ENCODE measurements at places on chromosomes 5 and 9.

GRCh38 chr5:42912184-42912798 lies 100.6 kb upstream of the SELENOP start:
- peak; percentile 34 for DNase-seq

GRCh38 chr9:90642570-90643539 lies at the start of gene DIRAS2:
TSS of gene DIRAS2 (minus strand) at chr9:90642824. CDS start at chr9:90613827, 28,997 bp downstream.
- DNase-seq = no peak

GRCh38 chr5:171094356-171094755 lies 214.7 kb upstream of the TLX3 start:
- DNase-seq = no peak

DNA sequence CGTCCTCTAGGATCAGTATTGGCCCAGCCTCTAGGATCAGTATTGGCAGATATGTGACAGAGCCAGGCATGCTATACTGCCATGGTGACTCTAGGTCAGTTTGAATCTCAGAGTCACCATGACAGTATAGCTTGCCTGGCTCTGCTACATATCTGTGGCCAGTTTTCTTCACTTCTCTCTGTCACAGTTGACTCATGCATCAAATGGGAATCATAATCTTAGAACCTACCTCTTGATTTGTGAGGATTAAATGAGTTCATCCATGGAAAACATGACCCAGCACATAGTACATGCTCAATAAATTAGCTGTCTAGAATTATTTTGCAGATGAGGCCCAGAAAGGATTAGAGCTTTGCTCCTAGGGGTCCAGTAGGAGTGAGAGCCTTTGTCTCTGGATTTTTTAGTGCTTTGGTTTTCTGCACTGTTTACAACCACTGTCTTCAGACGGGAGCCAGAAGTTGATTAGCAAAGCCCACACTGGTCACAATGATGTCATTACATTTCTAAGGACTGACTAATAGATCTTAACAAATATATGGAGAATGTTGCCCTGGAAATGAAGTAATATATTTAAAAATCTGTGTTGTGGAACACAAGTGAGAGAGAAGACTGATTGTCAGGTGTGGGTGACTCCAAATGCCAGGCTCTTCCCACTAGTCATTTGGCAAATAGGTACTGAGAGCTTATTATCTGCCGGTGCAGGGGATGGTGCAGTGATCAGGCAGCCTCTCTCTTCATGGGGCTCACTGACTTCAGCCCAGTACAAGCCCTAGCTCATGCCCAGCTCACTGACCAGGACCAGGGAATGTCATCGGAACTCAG lies 76.0 kb downstream of the COL15A1 start:
- DNase-seq = no peak

DNA sequence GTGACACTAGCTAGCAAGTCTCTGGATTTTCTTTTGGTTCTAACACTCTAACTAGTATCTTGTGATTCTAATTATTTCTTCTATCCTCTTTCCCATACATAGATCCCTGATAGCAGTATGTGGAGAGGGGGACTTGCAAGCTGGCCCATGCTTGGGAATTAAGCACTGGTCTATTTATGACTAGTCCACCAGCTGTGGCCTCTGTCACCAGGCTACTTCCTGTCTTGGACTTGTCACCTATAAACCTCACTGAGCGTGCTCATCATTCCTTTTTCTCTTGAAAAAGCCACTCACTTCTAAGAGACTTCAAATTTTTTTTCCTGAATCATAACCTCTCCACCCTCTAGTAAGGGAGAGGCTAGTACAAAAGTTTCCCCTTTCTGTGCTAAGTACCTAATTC lies 32.3 kb upstream of the MAMDC2 start:
- DNase-seq = no peak

GRCh38 chr5:96447949-96448348 lies 14.9 kb upstream of the PCSK1 start:
- DNase-seq = no peak
